ENCODE measurements at places on chromosomes 4 and X.

DNA sequence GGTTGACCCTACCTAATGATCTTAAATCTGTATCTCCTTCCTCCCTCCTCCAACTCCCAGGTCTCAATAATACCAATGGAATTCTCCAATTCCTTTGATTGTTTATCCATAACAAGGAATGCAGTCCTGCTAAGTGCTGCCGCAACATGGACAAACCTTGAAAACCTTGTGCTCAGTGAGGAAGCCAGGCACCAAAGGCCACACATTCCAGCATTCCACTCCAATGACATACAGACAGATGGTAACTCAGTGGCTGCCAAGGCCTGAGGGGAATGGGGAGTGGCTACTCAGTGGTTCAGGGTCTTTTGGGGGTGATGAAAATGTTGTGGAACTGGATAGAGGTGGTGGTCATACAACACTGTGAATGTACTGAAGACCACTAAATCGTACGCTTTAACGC lies 10.4 kb downstream of the HAUS7 start:
- no peak for DNase-seq

DNA sequence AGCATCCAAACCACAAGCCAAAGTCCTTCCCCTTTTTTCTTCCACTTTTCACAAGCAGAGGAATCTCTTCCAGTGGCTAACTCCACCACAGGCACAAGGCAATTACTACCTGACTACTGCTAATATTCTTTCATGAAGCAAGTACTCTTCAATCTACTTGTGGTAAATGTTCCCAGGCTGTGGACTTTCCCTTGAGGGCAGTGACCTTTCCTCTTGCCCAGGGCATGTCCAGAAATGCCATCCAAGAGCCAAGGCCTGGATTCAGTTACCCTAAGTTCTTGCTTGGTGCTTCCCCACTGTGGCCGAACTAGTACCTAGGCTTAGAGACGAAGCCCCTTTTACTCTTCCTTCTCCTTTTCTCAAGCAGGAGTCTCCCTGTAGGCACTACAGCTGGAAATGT lies 400.7 kb downstream of the DCAF12L2 start:
- no peak for DNase-seq

- DNase-seq, result no peak
These were observed 188.5 kb upstream of the TEX13C start for GRCh38 chrX:125131164-125131563.

DNA sequence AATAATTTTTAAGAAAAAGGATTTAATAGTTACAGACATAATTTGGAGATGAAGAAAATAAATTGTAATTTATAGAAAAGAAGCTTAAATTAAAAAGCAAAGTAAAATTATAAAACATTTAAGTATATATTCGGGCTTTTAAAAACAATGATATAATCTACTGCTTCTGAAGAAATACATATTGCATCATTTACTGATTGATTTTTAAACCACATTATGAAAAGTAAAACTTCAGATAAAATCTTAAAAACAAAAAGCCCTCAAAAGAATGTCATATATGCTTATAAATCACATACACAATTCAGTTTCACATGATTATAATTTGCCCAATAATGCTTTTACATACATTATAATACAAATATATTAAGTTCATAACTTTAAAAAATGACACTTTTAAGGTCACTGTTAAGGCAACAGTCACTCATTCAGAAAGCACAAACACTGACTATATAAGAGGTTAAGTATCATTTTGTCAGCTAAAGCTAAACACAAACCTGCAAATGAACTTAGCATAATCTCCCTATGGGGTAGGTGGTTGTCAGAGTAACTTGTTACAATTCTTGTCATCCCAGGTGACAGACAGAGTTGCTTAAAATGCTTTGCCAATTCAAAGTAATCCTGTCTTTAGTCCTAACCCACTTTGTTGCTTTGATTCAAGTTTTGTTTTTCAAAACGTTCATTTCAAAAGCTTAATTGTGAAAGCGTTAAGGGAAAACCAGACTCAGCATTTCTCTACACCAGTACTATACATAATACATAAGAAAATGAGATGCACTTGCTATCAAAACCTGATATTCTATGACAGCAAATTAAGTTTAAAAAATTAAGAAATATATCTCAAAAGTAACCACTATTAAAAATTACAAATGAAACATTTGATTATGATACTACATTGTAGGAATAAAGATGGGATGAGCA lies 90.6 kb upstream of the MAB21L2 start:
- DNase-seq, result no peak

DNA sequence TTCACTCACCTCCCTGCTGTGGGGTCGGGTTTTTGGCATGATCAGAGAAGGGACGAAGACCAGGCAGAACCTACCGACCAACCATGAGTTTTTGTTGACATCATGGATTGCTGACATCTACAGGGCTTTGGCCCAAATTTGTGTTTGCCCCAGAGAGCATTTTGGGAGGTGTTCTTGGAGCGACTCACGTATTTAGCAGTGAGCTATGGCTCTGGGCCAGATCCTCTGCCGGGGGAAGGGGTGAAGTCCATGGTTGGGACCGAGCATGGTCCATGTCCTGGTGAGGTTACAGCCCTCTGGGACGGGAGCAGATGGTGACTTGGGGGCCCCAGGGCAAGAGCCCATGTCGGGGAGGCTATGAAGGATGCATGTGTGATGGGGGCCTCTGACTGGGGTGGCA lies 17.4 kb downstream of the SORCS2 start:
- DNase-seq, result no peak

GRCh38 chrX:148298737-148299136 lies 201.7 kb upstream of the AFF2 start:
- no peak for DNase-seq

DNA sequence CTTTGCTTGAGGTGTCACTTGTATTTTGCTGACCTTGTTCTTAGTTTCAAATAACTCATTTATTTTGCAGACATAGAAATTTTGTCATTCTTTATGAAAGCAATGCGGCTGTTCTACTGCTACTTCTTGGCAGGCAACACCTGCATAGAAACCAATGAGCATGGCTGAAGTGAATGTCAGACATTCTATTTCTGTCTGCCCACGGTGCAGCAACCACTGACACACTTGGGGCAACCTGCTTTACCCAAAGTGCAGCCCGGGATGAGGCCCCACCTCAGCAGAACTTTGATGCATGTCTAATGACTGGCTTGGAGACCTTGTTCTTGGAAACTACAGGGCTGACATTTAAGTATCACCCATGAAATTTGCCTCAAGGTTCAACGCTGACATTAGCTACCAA lies 93.6 kb downstream of the RBM47 start:
- no peak for DNase-seq

DNA sequence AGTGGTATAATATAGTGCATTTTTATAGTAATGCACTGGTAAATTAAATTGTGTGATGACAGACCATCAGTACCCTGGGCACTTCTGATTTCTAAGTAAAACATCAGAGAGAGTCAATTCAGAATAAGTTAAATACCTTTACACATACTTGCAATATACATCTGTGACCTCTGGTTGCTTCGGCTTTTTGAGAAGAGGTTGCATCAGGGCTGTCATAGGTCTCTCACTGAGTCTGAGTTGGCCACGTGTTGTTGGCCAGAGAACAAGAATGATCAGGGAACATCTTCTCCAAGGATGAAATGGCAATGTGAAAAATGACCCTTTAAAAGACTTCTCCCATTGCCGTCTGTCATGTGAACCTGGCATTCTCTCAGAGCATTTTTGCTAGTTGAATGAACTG lies 36.9 kb upstream of the PUDP start:
- no peak for DNase-seq

DNA sequence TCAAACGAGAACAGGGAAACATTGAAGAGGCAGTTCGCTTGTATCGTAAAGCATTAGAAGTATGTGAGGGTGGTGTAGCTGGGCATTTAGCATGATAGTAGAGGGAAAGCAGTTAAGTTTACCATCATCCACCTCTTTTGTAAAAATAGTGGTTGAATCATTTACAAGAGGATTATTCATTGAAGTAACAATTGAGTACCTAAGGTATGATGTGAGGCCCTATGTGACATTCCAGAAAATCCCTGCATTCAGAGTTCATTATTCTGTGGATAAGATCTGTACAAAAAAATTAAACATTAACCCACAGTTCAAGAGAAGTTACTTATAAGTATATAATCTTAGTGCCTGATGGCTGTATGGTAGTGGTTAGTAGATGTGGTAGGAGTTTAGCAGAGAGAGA lies 22.2 kb upstream of the GCNA start:
- no peak for DNase-seq

GRCh38 chr4:35938936-35939335 lies 305.4 kb downstream of the ARAP2 start:
- DNase-seq, result no peak

- no peak for DNase-seq
These were observed 42.5 kb upstream of the BBS12 start for GRCh38 chr4:122689972-122690371.

DNA sequence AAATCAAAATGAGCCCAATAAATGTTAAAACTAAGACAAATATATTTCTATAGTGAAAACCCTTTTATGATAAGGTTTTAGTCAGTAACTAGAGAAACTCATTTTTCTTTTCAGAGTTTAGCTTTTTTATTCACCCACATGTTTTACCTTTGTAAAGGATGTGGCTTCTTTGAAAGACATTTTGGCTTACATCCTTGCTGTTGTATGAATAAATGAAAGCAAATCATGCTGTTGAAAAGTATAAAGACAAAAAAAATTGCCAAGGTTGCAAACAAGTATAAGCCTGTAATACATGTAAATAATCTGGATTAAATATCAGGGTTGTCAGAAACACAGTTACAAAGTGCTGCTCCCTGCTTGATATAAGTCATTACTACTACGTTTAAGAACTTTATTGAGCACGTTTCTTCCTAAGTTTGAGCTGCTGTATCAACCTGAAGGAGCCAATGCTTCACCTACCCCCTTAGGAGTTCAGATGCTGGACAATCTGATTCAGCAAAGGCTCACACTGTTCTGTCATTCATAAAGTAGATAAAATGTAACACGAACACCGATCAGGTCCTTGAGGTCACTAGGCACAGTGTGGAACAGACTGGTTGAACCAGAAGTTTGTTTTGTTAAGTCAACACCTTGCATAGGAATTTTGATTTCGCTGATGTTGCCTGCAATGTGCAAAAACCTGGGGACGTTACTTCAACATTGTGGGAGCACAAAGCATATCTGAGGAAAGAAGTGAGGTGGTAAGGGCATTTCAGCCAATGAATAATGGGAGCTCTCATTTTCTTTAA lies 321.2 kb upstream of the BMP3 start:
- no peak for DNase-seq

Measured in vagina (tissue), 2 donors.